ENCODE measurements at places on chromosomes 16 and 17.

DNA sequence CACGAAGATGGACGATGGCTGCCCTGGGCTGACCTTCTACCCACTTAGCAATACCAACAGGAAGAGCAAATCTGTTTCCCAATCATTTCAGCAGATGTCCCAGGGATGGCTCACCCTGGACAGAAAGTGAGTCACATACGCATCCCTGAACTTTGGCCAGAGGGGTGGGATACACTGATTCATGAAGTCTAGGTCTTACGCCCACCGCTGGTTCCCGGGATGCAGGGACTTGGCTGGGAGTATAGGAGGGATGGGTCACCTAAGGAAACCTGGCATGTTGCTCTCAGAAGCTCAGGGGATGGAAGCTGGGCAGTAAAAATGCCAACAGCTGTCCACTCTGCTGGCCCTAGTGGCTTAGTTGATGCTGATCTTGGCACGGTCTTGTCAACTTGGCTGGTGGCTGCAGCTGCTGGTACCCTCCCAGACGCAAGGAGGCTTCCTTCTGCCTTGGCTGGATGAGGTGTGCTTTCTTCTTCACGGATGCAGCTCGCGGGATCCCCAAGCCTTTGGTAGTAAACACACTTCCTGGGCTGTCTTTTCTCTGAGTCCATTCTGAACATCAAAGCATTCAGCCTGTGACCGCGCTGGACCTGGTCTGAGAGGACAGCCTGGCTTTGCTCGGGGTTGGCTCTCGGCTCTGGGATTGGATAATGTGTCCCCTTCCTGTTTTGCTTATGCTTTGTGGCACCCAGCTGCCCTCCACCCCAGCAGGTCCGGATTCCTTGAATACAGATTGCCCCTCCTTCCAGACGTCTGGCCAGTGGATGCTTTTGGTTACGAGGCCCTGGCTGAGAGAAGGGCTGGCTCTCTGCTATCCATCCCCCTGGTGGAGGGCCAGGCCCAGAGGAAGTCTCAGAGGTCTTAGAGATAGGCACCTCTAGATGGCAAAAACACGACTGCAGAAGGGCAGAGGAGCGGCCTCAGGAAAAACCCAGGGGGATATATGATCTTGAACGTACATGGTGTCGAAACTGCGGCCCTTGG is 71.5 kb downstream of the RAP1GAP2 start:
- DNase-seq, result no peak

DNA sequence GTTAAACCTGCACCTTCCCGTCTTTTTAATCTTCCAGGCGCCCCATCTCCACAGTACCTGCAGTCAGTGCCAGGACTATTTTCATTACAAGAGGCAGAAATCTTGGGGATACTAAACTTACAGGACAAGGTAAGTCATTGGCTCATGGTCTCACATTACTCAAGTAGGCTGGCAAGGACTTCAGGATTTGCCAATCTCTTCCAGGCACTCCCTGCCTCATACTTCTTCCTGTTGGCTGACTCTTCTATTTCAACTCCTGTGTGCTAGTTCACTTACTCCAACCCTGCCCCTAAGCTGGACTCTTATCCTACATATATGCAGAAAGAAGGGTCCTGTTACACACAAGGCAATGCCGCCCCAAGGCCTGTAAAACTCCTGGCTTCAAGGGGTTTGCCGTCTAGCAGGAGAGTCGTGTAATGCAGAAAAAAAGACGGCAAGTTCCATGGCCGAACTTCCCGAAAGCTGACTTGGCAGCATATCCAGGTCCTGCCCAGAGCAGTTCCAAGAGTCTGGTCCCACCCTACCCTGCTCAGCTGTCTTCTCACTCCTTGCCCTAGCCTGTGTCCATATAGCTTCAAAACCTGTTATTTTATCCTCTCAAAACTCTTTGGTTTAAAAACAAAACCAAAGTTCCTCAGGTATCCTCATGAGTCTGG is 14.8 kb downstream of the ERN1 start:
- DNase-seq, result no peak

DNA sequence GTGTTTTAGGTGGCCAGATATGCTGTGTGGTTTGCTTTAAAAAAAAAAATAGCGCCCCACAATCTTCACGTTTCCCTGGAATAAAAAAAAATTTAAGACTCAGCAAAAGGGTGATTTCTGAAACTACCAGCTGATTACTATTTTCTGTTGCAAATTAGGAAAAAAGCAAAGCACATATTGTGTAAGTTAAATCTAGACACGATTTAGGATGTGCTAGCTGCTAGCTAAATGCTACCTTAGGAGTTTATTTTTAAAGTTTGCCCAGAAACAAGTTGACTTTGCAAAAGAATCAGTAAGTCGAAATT is 944 bp upstream of the MARF1 start:
- DNase-seq, result no peak

- no peak for DNase-seq
Measured at GRCh38 chr17:69729944-69730343, 315.4 kb downstream of the MAP2K6 start.

DNA sequence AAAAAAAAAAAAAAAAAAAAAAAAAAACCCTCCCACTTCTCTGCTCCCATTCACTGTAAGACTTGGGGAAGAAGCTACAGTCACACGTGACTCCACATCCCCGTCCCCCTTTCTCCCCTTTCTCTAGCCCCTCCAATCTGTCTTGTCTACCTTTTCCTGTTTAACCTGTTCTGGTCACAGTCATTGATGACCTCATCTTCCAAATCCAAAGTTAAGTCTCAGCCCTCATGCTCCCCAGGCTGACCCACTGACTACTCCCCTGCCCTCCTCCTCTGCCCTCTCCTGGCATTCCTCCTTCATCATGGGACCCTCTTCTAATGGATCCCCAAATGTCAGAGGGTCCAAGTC is 1.6 kb upstream of the CDH5 start:
- no peak for DNase-seq

All from CD4-positive, alpha-beta T cell (primary cell).